ENCODE measurements at places on chromosomes 12 and 14.

DNA sequence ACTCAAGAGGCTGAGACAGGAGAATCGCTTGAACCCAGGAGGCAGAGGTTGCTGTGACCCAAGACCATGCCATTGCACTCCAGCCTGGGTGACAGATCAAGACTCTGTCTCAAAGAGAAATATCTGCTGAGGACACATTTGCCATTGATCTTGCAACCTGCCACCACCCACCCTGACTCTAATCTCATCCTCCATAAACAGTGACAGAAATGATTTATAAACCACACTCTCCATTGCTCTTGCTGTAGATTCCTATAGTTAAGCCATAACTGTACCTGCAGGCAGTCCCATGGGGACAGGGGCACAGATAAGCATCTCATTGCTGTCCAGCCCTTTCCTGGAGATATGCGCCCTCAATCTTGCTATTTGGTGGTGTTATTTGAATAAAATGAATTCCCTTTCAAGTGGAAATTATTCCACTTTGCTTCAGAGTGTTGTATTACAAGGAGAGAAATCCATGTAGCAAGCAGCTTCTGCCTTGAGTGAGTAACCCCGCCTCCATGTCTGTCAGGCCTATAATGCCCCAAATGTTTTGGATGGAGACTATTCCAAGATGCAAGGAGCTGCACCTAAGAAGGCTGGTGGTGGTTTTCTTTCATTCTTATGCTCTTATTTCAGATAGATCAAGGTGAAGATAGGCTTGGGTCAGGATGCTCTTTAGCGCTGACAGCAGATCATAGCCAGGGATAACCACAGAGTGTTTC lies 3.0 kb upstream of the ZDHHC22 start:
- DNase-seq = no peak

- no peak for DNase-seq
These were observed 1.8 kb upstream of the UBE2N start for GRCh38 chr12:93443576-93443975.

GRCh38 chr14:101058571-101058970 lies 155.0 kb upstream of the RTL1 start:
- DNase-seq = no peak

DNA sequence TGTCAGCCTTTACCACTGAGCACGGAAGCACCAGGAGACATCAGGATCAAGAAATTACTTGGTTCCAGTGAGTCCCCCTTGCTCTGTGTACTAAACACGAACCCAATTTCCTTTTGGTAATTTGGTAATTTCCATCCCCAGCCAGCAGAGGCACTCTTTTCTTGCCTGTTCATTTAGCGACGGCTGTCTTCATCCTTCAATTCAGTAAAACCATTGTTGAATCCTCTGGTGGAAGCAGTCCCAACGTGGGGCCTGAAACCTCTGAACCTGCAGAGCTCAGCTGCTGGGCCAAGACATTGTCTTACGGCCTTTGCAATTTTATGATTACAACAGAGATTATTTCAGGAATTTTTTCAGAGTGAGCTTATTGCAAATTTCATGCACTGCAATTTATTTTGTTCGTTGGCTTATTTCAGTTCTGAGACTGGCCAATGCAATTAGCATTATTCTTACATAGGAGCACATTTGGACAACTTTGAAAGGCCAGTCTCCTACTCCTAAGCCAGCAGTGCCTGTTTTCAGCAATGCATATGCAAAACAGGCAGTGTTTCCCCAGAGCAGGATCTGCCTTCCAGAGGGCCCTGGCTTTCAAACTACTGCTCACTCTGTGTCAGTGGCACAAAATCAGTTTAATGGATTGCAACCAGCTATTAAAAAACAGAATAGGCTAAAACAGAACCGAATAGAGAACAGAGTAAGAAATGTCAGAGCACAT lies 372.9 kb upstream of the TMEM132C start:
- no peak for DNase-seq

- no peak for DNase-seq
These were observed 8.5 kb downstream of the KLHL33 start for GRCh38 chr14:20427231-20428009.

- no peak for DNase-seq
These were observed 8.8 kb upstream of the ACVRL1 start for GRCh38 chr12:51898506-51898905.

DNA sequence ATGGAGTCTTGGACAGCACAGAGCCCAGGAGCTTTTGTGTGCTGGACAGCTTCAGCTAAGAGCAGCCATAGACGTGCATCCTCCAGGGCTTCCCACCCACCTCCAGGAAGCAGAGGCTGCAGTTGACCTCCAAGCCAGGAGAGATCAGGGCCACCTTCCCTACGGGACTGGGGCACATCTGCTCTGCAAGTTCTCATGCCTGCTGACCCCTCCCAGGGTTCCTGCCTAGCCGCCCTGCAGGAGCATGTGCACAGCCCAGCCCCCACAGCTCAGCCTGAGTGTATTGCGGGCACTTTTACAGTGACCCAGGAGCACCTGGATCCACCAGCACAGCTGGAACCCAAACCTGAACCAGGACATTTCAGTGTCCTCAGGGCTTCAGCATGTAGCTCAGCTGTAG lies 915.2 kb downstream of the RPS29 start:
- DNase-seq = no peak

DNA sequence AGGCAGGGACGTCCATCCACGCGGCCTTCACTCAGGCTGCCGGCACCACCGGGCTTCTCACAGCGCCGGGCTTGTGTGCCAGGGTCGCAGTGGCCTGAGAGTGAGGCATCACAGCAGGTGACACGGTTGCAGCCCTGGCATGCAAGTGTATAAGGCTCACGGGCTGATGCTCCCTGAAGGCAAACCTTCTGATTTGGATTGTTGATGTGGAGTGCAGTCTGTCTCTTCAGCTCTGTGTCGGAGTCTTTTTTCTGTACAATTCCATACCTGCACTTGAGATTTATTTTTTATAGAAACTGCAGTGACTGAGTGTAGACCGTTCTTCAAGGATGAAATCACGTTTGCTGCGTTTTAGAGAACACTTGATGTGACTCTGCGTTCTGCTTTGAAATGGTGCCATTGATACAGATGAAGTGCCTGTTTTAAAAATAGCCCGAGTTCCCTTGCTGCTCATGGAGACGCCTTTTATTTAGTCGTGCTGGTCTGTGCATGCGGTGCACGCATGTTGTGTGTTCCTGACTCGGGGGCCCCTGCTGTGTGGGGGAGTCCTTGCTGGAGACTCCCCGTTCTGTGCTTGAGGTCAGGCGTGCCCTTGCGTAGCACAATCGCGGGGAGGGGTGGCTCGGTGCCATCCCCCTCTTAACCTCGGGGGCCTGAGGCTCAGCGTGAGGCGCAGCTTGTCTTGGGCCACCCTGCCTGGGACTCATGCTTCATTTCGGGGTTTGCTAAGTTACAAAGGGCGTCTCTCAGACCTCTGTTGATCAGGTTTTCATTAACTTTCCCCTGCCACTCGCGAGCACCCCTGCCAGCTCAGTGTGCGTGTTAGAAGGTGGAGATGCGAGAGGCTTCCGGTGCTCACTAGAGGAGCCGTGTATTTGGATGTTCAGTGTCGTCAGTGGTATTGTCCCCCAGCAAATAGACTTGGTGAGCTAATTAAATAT lies 21.6 kb upstream of the AMN start:
- peak; percentile 30 for DNase-seq
